NCI-H2171 (cell line): ENCODE measurements at places on chromosomes 7 and 10.

GRCh38 chr10:31698181-31698830 is 230.3 kb downstream of the ARHGAP12 start:
- no peak for DNase-seq

- DNase-seq = no peak
These were observed 305.1 kb upstream of the CSTF2T start for GRCh38 chr10:52004342-52004949.

DNA sequence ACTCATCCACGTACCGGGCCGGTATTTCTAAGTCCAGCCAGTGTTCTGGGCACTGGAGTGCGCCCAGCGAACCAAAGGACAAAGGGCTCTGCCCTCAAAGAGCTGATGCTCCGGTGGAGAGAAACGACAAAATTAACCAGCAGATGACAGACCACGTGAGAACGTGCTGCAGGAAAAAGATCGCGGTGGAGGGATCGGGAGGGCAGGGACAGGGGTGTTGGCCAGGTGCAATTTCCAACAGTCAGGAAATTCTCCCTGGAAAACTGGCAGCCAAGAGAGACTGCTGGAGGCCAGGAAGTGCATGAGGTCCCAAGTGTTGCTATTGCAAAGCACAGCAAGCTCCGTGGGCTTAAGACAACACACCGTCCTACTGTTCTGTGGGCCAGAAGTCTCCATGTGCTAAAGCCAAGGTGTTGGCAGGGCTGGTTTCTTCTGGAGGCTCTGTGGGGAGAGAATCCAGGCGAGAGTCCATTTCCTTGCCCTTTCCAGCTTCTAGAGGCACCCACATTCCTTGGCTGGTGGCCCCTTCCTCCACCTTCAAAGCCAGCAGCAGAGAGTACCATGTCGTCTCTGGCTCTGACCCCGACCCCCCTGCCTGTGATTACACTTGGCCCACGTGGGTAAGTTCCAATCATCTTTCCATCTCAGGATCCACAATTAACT is 21.3 kb upstream of the AMZ1 start:
- DNase-seq = no peak

- DNase-seq = no peak
These were observed 59.2 kb upstream of the CYP2C9 start for GRCh38 chr10:94879214-94879613.

DNA sequence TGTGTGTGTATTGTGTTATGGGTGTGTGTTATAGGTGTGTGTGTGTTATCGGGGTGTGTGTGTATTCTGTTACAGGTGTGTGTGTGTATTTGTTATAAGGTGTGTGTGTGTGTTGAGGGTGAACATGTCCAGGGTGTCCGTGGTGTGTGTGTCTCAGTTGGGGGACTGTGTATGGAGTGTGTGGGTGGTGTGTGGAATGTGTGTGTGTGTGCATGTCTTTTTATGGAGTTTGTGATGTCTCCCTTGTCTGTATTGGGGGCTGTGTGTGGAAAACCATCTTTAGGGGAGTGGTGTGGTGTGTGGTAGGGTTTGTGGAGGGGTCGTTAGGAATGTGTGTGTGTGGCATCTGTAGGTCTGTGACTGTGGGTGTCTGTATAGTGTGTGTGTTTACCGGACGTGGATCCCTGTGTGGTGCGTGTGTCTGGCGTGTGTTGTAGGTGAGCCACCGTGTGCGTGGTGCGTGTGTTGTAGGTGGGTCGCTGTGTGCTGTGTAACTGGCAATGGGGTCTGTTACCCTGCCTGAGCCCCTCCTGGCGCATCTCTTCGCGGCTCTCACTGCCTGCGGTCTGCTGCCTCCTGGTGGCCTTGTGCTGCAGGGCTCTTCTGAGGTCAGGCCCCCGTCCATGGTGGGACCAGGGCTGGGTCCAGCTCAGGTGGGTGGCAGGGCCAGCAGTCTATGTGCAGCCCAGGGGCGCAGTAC is 61.7 kb downstream of the PALD1 start:
- DNase-seq = no peak

DNA sequence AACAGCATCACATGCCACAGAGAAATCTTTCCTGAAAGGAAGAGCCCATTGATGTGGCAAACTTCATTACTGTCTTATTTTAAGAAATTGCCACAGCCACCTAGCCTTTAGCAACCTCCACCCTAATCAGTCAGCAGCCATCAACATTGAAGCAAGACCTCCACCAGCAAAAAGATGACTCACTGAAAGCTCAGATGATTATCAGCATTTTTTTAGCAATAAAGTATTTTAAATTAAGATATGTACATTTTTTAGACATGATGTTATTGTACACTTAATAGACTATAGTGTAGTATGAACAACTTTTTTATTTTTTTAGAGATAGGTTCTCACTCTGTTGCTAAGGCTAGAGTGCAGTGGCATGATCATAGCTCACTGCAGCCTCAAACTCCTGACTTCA is 14.8 kb downstream of the STEAP1B start:
- no peak for DNase-seq

- DNase-seq = no peak
These were observed 800.0 kb downstream of the LRMDA start for GRCh38 chr10:76231286-76231934.

DNA sequence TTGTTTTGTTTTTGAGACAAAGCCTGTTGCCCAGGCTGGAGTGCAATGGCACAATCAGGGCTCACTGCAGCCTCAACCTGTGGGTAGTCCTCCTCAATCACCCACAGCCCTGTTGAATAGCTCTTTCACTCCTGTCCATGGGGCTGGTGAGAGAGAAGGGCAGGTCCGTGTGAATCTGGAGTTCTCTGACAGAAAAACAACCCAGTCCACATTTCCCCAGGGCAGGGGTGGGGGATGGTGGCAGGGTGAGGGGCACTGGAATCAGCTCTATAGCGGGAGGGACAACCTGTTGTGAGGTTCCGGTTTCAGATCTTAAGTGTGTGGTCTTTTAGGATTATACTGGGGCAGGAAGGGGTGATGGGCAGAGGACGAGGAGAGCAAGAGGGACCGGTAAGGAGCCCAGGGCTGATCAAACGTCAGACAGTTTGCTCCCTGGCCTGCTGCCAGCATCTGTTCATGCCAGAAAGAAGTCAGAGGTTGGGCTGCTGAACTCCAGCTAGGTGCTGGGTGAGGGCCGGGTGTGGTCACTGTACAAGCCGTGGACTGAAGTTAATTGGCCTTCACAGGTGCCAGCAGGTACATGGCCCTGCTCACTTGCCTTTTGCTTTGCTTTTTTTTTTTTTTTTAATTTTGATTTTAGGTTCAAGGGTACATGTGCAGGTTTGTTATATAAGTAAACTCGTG is 33.2 kb upstream of the MKRN1 start:
- peak; percentile 38 for DNase-seq

DNA sequence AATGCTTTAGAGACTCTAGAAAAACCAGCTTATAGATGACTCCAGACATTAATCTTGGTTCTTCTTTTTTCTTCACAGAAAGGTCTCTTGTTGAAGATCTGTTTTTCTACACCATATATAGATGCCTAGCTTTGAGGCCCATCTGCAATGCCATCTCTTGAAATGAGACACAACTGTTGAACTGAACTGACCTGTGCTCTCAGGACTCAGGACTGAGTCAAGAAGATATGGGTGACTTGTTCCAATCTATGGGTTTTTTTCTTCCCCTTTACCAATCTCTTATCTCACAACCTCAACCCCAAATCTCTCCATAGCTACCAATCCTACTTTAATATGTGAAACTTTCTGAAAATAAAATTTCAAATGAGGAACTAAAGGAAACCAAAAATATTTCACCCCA is 194.7 kb downstream of the SNX13 start:
- DNase-seq = no peak

GRCh38 chr10:77892761-77893160 is 33.8 kb downstream of the DLG5 start:
- no peak for DNase-seq

DNA sequence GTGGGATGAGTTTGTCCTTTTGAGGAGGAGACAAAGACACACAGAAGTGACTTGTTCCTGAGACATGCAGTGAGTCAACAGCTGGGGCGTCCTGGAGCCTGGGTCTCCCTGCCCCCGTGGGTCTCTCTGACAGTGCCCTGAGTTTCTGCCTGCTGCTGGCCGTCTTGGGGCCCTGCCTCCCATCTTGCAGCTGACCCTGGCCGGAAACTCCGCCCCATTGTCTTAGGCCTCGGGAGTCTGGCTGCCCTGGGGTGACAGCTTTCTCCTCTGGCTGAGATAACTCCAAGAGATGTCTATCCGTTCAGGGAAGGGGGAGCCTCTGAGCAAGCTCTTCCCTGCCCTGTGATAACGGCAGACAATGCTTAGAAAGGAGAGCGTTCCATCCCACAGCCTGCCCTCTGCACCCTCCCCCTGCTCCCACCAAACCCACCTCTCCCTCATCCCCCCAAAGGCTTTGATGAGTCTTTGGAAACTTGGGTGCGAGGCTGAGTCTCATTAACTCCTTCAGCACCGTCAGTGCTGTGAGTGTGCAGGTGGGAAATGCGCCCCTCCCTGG is 69.5 kb upstream of the PODXL start:
- DNase-seq = no peak

GRCh38 chr7:151806952-151807775 is 69.8 kb downstream of the PRKAG2 start:
- DNase-seq = no peak

DNA sequence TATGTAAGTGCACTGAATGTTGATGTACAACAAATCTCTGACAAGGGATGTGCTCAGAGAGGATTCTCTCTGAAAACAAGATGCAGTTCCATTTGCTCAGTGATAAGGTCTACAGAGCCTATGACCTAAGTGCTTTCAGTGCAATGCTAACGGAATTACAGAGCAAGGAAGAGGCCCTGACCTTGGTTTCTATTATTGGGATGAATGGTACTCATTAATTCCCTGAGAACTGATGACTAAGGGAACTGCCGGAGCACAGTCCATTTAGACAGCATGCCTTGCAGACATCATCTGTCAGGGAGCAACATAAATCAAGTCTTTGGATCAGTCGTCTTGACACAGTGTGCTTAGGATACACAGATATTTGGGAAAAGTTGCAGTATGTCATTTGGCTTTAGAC is 340.8 kb downstream of the PHTF2 start:
- no peak for DNase-seq

DNA sequence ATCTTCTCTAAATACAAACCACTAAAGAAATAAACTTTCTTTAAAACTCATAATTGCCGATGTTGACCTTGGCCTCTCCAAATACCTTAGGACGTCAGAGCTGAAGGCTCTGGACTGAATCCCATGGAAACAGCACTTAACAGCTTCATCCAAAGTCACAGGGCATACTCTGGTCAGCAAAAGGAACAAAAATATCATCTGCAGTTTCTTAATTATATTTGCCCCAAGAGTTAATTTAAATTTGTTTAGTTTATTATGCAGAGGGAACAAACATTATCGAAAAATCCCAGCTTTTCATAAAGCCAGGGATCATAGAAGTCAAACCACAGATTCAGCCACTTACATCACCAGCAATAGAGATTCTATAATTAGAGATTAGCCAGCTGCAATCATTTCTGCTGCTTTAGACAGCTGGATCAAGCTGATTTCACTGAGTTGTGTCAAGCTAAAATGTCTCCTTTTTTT is 20.5 kb upstream of the FAM13C start:
- no peak for DNase-seq

DNA sequence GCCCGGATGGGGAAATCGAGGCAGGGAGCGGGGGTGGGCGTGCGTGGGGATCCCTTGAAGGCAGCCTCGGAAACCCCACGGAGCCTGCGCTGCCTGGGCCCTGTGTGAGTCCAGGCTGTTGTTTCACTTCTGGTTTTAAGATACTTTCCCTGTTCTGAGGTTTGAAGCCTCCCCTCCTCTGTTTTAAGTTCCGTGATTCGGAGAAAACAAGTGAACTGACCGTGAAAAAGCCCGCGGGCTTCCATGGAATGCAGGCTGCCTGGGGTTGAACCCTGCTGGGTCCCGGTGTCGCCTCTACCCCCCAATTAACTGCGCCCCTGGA is 401 bp downstream of the LRRC27 start:
- no peak for DNase-seq

- no peak for DNase-seq
These were observed 145.4 kb upstream of the SMIM30 start for GRCh38 chr7:113263749-113264148.

- DNase-seq = no peak
These were observed 15.8 kb downstream of the PLAC9 start for GRCh38 chr10:80148166-80148805.

- DNase-seq = no peak
These were observed 145.2 kb downstream of the GRM3 start for GRCh38 chr7:86788948-86789347.

GRCh38 chr10:57891201-57892006 is 376.3 kb downstream of the IPMK start:
- no peak for DNase-seq

- no peak for DNase-seq
These were observed 122.1 kb downstream of the LRRN3 start for GRCh38 chr7:111212857-111213523.

- DNase-seq = no peak
These were observed 5.8 kb downstream of the ADAM8 start for GRCh38 chr10:133270773-133271297.

GRCh38 chr7:50795253-50795652 is 12.6 kb upstream of the GRB10 start:
- no peak for DNase-seq

DNA sequence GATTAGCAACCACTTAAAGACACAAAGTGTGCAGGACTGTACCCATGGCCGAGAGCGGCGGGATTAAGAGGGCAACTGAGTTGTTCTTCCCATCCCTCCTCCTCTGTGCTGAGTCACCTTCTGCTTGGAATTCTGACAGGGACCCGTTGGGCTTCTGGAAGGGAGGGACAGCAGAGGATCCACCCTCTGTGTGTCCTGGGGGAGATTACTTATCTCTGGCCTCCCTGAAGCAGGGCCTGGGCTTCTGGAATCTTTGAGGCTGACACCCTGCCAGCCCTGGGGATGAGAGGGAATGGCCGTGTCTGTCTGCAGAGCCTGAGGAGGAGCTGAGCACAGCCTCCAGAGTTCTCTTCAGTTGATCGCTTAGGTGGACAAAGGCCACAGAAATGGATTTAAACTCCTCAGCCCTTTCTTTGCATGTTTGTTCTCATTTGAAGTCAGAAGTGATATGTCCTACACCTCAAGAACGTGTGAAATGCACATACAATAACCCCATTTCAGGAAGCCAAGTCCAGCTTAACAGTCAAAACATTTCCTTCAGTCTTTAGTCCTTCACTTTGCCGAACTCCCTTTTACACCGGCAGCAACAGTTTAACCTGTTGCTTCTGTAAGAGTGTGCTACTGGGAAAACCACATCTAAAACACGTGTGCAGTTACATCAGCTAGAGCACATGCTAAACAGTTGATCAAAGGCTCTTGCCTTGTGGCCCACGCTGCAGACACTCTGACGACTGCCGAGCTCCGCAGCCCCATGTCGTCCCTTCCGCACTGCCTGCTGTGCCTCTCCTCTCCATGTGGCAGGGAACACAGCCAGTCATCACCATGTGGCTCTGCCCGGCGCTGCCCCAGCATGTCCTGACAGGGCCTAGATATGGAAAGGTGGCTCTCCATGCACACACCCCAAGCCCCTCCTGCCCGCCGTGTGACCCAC is 55.7 kb downstream of the IKZF1 start:
- DNase-seq = no peak

GRCh38 chr7:69457595-69458504 is 140.4 kb upstream of the AUTS2 start:
- no peak for DNase-seq
